Stimulated activated CD8-positive, alpha-beta memory T cell treated with anti-CD3 and anti-CD28 coated beads, Interleukin-7, amount 100 ng/mL, for 1 hour (primary cell): ENCODE measurements at places on chromosomes 3 and 15.

DNA sequence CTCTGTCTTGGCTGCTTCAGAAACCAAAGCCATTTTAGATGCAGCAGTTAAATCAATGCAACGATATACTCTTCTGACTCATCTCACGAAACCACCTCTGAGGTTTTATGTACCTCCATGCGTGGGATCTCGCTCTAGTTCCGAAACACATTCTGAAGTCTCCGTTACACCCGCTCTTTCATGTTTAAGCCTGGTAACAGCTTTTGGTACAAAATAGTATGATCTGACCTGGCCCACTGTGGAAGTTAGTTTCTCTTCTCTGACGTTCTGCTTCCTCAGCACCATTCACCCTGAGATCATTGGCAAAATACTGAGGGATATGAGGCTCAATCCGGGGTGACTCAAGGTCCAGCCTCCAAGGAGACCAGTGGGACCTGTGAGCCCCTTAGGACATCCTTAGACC, 121.9 kb downstream of the TMEM266 start:
- DNase-seq: no peak

GRCh38 chr15:54109014-54109413, 130.8 kb downstream of the UNC13C start:
- no peak for DNase-seq

GRCh38 chr15:70050970-70051369, 46.7 kb downstream of the TLE3 start:
- no peak for DNase-seq

- DNase-seq: no peak
These were observed 768.8 kb downstream of the PDCD6IP start for GRCh38 chr3:34567266-34567665.

DNA sequence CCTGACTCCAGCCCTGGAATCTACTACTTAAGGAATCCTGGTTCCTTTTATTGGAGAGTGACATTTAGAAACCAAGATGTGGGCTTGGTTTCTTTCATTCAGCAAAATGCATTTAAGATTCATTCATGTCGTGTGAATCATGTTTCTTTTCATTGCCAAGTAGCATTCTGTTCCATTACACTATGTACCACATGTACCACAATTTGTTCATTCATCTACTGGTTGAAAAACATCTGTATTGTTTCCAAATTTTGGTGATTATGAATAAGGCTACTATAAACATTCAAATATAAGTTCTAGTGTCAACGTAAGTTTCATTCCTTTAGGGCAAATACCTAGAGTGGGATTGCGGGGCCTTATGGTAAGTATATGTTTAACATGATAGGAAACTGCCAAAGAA, 264.2 kb downstream of the VPS13C start:
- no peak for DNase-seq
